Immature natural killer cell (primary cell): ENCODE measurements at places on chromosomes 5 and 9.

DNA sequence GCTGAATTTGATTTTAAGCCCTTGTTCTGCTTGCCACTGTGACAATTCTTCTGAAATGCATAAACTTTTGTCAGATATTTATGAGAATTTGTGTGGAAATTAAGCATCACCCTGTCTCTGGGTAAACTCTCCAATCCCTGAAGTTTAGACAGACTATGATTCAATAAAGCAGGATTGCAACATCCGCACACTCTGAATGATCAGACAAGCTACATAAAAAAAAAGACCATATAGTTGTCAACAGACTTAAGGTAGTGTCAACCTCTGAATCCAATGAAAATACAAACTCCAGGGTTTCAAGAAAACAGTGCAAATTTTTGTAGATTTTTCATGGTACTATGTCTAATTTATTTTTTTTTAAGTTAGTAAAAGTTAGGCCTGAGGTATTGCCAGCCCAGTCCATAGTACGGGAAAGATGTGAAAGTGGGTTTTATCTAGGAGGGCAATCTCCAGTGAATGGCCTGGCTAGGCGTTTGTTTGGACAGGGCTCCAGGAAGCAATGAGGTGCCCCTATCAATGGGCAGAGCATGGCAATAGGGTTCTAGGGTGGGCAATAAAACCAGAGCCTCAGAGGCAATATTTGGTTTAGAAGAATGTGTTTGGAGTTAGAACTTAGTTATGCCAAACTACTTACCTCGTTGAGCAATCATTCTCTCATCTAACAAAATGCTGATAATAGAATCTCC is 762.6 kb upstream of the SEMA6A start:
- no peak for DNase-seq

GRCh38 chr9:122124528-122124927 is 31.4 kb upstream of the TTLL11 start:
- DNase-seq = no peak

DNA sequence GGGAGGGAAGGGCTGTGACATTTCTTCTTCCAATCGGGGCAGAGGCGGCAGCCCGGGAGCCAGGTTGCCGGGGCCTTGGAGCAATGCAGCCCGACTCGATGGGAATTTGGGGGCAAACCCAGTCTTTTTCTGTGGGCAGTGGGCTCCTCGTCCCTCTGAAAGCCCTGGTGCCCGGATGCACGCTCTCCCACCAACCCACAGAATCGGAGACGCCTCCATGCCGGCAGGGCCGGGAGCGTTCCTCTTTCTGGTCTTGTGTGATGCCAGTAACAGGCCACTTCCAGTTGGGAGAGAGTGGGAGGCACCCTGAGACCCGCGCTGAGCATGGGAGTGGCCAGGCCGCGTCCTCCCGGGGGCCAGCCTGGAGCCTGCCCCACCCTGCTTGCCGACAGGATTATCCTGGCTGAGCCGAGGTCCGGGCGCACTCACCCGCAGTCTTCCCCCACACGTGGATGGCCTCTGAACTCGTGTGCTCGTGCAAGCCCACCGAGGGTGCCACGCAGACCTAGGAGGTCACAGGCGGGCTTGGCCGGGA is 17.8 kb downstream of the OLFM1 start:
- DNase-seq = no peak

DNA sequence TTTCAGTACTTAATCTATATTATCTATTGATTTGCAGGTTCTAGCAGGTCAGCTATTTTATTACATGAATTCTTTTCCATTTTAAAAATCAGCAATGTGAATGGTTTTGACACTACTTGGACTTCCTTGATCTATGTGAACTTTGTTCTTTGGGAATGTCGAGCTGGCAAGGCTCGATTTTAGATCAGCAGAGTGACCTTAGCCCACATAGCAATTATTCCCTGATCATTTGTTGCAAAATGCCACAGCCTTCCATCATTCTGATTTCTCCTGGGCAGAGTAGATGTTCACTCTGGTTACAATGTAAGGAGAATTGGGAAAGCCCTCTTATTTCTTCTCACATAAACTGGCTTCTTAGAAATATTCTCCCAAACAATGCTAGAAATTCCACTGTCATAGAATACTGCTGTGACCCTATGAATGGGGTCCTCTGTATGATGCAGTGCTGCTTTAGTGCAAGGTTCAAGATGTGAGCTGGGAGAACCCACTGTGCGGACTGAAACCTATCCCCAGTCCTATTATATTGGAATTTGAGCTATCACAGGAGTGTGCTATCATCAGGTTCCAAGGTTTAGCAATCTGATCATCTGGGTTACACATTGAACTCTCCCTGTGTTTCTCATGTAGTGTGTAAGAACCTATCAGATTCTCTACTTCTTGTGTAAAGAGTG is 15.7 kb upstream of the GDA start:
- no peak for DNase-seq

DNA sequence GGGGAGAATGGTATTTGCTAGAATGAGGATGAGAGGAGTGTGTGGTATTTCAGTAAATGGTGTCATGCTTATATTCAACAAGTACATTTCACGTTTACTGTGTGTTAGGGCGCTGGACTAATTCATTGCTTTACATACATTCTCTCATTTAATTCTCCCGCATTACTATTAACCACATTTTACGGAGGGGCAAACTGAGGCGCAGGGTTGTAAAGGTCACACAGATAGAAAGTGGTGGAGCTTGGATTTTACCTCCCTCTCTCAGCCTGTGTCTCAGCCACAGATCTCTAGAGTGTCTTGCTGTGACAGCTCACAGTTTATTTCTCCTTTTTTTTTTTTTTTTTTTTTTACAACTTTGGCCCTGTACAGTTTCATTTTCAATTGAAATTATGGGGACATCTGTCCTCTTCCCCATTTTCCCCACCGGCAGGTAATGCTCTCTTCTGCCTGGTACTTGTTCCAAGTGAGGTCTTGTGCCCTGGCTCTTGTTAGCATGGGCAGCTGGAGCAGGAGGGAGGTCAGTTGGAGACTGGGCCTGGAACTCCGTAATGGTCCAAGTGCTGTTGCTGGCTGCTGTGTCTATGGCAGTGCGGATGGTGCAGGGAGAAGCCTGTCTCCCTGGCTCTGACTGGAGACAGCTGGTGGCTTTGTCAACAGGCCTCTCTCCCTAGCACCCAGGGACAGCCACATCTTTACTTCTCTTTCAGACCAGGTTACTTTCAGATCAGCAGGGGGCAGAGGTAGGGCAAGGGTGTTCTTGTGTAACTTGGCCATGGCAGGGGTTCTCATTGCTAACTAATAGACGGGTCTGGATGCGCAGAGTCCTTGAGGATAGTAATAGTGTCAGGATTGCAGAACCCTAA is 20.5 kb upstream of the NDST1 start:
- no peak for DNase-seq

DNA sequence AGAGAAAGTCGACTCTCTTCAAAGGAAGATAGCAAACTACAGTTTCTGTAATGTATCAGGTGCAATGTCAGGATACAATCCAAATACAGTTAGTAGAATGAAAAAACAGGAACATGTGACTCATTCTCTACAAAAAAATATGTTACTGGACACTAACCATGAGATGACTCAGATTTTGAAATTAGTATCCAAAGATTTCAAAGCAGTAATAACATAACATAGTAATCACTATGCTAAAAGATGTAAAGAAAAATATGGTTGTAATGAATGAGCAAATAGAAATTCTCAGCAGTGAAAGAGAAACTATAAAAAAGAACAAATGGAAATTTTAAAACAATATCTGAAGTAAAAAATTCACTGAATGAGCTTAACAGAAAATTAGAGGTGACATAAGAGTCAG is 42.3 kb downstream of the SHOC1 start:
- no peak for DNase-seq

DNA sequence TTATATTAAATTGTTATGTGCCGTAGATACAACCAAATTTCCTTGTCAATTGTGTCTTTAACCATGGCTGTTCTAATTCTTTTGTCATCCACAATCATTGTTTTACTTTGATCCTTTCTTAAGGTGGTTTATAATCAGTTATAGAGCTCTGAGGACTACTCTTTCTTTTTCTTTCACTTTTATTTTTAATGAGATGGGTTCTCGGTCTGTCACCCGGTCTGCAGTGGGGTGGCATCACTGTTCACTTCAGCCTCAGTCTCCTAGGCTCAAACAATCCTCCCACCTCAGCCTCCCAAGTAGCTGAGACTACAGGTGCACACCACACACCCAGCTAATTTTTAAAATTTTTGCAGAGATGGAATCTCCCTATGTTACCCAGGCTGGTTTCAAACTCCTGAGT is 74.2 kb downstream of the ANXA2R start:
- peak; percentile 19 for DNase-seq

DNA sequence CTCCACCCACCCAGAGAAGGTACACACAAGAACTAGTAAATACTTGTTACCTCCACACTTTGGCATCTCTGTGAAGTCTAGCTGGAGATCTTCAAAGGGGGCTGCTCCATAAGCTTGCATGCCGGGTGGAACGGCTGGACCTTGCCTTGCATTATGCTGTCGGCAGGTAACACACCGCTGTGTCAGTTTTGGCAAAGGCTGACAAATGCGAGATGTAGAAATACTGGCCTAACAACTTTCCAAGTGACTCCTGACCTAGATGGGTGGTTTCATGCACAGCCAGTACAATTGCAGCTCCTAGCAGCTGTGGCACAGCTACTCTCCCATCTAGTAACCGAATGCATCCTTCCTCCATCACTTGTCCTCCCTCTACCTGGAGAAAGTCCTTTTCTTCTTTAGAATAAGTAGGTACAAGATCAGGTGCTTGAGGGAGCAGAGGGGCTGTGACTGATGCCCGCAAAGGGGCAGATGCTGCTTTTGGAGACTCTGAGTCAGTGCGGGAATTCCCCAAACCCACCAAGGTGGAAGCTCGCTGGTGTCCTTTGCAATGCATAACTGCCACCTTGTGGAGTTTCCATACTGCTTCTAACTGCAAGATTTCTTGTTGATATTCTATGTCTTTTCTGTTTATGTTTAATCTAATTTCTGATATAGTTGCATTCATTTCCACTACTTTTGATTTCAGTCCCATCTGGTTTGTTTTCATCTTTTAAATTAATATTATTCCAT is 78.4 kb downstream of the TMEM161B start:
- no peak for DNase-seq

DNA sequence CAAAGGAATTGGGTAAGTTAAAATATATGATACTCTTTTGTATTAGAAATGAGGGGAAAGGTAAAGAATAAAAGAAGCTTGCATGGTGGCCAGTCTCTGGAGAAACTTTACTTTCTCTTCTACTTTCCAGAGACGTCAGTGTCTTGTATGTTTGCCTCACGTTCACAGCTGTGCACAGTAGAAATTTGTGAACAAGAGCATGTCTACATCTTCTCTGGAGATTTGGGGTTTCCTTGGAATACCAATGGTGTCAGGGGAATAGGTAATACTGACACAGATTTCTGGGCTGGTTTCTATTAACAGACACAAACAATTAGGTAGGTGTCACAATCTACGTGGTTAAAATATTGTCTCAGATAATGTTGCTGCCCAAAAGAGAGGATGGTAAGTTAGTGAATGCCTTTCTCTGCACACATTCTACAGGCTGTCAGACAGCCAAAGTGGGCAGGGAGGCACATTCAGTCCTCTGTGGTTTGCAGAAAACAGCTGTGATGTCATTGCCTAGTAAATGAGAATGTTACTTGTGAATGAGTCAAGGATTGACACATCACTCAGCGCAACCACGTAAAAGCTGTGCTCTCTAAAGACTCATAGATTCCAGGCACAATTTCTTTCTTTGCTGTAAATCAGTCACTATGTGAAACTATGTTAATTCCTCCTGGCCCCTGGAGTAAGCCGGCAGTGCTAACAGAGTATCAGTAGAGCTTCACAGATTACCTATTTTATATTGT is 397.1 kb downstream of the MAN2A1 start:
- DNase-seq = peak; percentile 2

- no peak for DNase-seq
Measured at GRCh38 chr5:160479926-160480325, 58.3 kb downstream of the PTTG1 start.

- DNase-seq = peak; percentile 9
Measured at GRCh38 chr9:137462396-137462985, 3.4 kb upstream of the NSMF start.

DNA sequence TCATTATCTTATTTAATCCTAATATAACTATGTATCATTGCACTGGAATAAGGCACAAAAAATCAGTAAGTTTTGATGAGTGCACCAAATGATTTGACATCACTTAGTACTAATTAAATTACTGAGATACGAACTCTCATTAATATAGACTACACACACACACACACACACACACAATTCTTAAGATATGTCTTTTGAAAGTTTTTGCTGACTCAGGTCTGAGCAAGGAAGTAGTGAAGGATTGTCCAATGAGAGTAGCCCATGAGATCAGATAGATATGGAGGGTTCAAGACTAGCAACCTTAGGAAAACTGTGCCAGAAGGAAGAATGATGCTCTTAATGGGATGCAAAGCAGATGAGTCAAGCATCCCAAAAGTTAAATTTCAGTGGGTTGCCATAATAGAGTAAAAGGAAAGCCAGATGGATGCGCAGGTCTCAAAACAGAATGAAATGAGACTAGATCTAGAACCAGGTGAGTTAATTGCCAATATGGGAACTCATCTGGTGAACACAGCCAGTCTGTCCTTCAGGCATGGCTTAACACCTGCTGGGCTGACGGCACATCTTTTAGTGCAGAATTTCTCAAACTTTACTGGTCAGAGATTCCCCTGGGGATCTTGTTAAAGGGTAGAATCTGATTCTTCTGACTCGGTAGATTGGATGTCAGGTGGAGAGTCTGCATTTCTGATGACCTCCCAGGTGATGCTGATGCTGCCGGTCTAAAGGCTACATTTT is 197.0 kb upstream of the NR4A3 start:
- no peak for DNase-seq

DNA sequence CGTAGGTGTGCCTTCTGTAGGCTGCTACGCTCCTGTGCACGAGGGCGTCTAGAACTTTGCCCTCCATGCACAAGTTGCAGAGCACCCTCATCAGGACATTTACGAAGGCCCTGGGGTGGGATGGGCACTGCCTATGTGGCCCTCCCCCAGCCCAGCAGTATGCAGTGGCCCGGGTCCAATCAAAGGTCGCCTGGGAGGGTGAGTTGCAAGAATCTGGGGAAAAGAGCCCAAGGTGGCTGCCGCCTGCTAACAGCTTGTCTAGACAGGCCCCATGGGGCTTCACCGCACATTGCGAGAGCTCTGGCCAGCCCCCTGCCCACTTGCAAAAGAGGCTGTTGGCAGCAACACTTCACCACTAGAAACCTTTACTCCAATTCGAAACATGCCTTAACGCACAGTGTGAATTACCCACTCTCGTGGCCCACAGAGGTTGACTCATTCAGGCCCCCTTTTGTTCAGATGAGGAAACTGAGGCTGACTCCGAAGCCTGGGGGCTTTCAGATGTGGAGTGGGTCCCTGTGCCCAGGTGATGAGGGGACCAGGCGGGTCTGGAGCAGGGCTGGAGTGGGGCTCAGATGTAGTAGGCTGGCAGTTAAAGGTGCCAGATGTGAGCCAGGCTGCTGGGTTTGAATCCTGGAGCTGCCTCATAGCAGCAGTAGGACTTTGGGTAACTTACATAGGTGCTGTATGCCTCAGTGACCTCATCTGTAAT is 31.8 kb upstream of the IL17B start:
- no peak for DNase-seq
